ENCODE measurements at places on chromosomes 6 and 20.

DNA sequence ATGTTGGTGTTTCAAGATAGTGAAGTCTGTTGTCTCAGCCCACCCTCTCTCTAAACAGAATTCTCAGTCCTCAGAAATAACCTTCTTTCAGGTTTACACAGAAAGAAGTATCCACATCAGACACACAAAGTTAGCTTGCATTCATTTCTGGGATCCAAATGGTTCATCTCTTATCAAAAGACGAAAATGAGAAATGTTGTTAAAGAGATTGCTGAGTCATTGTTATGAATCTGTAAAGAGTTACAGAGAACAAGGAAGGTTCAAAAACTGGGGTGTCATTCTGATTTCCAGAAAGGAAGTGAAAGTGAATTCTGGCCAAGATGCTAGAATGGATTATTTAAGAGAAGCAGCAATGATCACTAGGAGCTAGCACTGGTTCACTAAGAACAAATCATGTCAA is 90.5 kb upstream of the ATXN1 start:
- DNase-seq, result no peak

DNA sequence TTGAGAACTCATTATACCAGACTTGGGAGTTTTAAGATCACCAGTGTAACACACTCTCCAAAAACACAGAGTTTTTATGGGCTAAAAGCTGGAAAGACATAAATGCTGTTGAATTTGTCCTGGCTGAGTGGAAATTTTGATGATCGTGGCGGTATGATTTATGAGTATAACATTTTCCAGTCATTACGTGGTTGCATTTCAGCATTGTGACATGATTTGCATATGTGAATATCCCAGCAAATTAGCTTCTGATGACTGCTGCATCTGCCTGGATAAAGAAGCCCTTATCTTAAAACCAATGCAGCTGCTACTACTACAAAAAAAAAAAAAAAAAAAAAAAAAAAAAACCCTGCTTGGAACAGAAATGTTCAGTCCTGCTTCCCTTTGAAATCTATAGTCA is 850.9 kb downstream of the TFAP2A start:
- DNase-seq, result no peak

- no peak for DNase-seq
Measured at GRCh38 chr6:107800564-107801164, 23.4 kb downstream of the SCML4 start.

- no peak for DNase-seq
Measured at GRCh38 chr6:97064578-97064977, 140.1 kb downstream of the KLHL32 start.

DNA sequence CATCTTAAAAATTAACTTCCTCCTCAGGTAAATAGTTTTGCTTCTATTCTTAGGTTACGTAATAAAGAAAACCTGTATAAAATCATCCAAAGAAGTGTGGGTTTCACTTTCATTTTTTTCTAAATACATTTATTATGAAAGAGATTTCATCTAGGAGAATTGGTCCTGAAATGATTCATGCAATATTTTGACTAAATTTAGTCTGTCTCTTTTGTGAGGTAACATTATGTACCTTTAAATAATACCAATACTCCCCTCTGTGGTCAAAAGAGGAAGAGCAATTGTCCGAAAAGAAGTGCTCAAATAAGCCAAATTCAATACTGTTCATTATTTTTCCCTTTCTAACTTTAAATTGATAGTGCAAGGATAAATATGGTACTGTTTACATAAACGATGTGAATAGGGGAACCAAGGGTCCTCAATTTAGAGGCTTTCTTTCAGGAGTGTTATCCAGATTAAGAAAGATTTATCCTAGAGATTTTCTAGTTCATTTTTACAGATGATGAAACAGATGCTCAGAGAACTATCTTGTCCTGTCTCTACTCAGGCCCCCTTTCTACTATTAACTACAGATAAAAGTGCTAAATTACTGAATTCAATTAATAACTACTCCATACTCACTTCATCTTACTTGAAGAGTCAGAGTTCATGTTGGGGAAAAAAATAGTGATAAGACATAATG is 26.2 kb downstream of the CYP39A1 start:
- DNase-seq, result peak; percentile 3

GRCh38 chr20:11445161-11445560 is 472.5 kb upstream of the BTBD3 start:
- no peak for DNase-seq

DNA sequence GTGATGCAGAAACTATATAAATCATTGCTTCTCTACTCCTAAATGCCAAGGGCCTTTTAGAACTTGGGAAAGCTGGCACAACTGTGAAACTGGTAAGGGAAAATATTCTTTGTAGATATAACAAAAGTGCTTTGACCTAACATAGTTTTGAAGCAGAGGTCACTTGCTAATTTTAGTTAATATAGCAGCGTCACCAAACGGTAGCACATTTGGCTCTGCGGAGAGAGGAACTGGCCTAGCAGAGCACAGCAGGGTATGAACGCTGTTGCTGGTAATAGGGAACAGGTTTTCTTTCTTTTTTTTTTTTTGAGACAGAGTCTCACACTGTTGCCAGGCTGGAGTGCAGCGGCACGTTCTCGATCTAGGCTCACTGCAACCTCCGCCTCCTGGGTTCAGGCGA is 67.4 kb downstream of the ECT2L start:
- DNase-seq, result no peak

DNA sequence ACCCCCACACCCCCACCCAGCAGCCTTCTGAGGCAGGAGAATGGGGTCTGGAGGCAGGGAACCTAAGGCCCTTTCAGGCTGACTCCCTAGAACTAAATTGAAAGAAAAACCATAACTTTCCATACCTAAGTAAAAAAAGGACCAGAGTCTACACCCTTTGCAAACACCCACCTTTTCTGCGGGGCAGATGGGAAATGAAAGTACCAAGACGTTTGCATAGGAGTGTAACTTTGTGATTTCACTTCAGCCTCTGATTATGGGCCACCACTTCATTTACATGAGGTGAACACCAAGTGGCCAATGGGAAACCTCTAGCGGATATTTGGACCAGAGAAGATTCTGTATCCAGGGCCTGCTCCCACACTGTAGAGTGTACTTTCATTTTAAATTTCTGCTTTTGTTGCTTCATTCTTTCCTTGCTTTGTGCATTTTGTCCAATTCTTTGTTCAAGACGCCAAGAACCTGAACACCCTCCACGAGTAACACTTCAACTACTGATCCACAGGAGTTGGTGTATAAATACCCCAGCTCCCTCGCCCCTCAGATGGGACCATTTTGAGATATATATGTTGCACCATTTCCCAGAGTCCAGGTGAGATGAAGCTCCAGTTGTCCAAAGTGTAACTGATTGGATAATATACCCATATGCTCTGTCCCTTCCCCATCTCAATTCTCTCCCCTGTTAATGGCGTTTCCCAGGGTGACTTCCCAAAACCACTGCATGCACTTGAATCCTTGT is 18.9 kb upstream of the SRSF6 start:
- no peak for DNase-seq

GRCh38 chr6:41599852-41600445 is 38.3 kb upstream of the MDFI start:
- no peak for DNase-seq

DNA sequence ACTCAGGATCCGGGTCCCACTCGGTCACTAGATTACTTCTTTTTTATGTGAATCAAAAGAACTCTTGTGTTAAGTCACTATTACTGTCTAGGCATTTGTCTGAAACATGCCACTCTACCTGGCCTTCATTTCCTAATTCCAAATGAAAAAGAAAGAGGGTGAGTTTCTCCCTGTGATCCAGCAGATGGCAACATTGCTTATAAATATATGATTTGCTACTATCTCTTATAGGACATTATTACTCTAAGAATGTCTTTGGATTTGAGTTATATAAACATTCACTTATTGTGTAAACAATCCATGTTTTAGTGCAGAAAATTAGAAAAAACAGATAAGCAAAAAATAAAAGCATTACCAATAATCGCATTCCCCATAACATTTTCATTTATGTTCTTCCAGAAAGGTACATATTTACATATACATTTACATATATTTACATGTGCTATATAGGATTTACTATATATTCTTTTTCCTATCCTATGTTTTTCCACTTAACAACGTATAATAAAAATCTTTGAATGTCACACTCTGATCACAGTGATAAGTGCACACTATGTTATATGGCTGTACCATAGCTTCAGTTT is 66.9 kb downstream of the FAXC start:
- DNase-seq, result no peak

DNA sequence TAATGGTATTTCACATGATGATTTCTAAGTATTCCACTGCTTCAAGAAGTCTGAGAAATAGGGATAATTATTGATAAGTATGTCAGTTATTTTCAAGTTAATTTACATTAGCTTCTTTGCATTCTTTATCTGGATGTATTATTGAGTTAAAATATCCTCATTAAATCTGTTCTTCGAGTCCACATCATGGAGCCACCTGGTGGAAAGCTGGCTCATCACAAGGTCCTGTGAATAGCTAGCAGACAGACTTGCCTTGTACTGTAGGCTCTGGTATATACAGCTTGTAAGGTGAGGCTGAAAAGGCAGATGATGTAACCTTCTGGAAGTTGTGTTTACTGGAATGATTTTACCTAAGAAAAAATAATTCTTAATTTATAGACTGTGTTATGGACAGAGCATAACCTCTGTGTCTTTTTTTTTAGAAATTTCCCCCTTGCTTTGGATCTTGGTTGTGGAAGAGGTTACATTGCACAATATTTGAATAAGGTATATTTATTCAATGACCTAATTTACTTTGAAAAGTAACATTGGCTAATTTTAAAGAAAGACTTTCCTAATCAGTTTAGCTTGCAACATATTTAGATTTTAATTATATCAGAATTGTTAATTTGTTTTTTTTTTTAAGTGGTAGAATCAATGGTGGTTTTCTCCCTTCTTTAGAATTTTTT is 3.5 kb downstream of the NDUFAF5 start:
- DNase-seq, result no peak

GRCh38 chr20:54350415-54350814 is 125.0 kb upstream of the DOK5 start:
- no peak for DNase-seq

DNA sequence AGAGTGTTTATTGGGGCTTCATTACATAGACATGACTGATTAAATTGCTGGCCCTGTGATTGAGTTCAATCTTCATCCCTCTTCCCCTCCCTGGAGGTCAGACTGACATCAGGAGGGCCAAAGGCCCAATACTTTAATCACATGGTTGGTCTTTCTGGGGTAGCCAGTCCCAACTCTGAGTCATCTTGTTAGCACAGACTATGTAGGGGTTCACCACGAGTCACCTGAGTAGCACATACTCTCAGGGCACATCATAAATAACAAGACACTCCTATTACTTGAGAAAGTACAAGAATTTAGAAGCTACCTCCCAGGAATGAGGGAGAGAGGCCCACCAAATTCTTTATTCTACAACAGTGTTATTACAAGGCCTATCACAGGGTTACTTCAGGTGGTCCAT is 11.3 kb downstream of the GINS1 start:
- peak; percentile 11 for DNase-seq

DNA sequence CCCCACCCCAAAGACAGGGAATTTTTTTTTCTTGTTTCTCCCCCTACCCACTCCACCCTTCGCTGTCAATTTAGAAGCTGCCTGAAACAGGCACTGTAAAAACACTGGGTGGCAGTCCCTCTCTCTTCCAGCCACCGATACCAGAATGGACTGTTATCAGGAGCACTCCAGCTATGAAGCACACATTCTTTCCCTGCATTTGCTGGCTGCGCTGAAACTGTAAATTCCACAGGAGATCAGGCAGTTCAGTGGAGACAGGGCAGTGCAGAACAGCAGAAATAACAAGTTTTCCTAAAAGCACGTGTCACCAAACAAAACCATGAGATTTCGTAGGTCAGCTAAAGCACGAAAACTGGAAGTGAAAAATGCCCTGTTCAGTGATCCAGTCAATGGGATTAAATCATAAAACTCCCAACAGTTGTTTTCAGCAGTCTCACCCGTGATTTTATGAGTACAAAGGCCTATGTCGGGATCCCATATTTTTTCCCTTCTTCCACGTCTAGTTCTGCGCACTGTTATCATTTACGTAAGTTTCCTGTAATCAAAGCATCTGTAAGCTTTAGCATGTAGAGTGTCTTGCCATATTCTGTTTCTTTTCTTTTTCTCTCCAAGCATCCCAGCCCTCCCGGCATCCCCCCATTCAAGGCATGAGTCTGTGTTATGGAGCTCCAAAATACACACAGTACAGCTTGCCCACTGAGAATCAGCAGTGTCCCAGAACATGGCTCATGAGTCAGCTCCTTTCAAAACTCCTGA is 359.9 kb upstream of the EPHA7 start:
- DNase-seq, result no peak

- no peak for DNase-seq
Measured at GRCh38 chr20:62220666-62221568, 839 bp upstream of the HRH3 start.

DNA sequence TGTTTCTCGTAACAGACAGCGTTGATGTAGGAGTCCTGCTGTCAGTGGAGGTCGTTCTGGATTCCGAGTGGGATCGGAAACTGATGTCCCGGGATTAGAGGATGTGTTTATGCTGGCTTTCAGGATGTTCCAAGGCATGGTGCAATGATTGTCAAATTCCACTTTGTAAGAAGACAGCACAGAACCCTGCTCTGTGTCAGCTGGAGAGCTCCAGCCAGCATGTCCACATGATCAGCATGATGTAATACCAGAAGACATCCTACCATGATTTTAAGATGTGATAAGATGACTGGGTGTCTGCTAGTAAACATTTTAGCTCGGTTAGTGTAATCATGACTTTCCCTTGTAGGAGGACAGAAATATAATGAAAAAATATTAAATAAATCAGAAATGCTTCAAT is 20.3 kb downstream of the ENPP1 start:
- no peak for DNase-seq

DNA sequence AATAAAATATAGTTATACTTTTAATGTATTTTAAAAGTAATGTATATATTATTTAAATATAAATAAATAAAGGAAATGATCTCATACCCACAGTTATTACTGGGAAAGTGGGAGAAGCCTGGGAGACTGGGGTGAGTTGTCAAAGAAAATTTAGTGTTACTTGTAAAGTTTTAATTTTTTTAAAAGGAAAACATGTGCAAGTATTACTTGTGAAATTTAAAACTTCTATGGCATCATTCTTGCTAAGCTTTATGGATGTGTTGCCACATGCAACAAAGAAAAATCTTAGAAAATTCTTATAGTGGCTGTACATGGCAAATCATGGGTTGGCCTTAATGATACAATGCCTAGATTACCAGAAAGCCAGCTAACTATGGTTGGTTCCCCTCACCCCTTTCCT is 194.0 kb upstream of the KCNK16 start:
- DNase-seq, result no peak

- peak; percentile 43 for DNase-seq
Measured at GRCh38 chr20:8082989-8083388, 49.1 kb upstream of the PLCB1 start.
